ENCODE measurements at places on chromosomes 13 and 19. TPM values are rescaled to one million over a fixed set of nuclear protein-coding genes. Genes with fewer than 3 reads are reported as not detected.

Gene FBXO46
- 12.4 TPM for total RNA-seq

Gene FUT3
- total RNA-seq, result 2.4 TPM

Gene SYCN
- total RNA-seq, result not detected

Gene KCNRG
- total RNA-seq, result 5.3 TPM

Gene MZT1
- 16.2 TPM for total RNA-seq

Gene CLEC17A
- not detected for total RNA-seq

Gene ZNF841
- total RNA-seq, result 53.7 TPM

Gene ZNF681
- 9.7 TPM for total RNA-seq

Gene METTL21C
- total RNA-seq, result 2.9 TPM

Gene ATP11A
- 32.7 TPM for total RNA-seq

Gene GARIN5A
- total RNA-seq, result 0.55 TPM

Gene SLC17A7
- 78.0 TPM for total RNA-seq

Gene S1PR5
- 1.4 TPM for total RNA-seq

Gene RAX2
- total RNA-seq, result 136 TPM

Gene ICAM4
- 0.38 TPM for total RNA-seq

Gene LYPD3
- 2.9 TPM for total RNA-seq
